ENCODE measurements at places on chromosomes 5 and 9. TPM values are rescaled to one million over a fixed set of nuclear protein-coding genes. Genes with fewer than 3 reads are reported as not detected.

GRCh38 chr9:75985515-75985914 is 95.0 kb downstream of the PCSK5 start:
- DNase-seq: no peak

GRCh38 chr5:37738057-37738691 is 101.7 kb downstream of the GDNF start:
- no peak for DNase-seq

GRCh38 chr5:100690036-100690560 is 154.9 kb downstream of the FAM174A start:
- no peak for DNase-seq

Gene SLC36A2
- polyA plus RNA-seq: 21.0 TPM

Gene ABCA1
- 12.8 TPM for polyA plus RNA-seq

GRCh38 chr5:137148159-137148558 is 351.0 kb downstream of the SPOCK1 start:
- DNase-seq: no peak

- no peak for DNase-seq
These were observed 64.7 kb downstream of the GDA start for GRCh38 chr9:72213906-72214305.

GRCh38 chr9:1028501-1029190 is 21.5 kb upstream of the DMRT2 start:
- DNase-seq: no peak

GRCh38 chr5:14948383-14948782 is 76.8 kb upstream of the ANKH start:
- DNase-seq: no peak

- no peak for DNase-seq
These were observed 53.2 kb downstream of the FNBP1 start for GRCh38 chr9:129989740-129990139.

DNA sequence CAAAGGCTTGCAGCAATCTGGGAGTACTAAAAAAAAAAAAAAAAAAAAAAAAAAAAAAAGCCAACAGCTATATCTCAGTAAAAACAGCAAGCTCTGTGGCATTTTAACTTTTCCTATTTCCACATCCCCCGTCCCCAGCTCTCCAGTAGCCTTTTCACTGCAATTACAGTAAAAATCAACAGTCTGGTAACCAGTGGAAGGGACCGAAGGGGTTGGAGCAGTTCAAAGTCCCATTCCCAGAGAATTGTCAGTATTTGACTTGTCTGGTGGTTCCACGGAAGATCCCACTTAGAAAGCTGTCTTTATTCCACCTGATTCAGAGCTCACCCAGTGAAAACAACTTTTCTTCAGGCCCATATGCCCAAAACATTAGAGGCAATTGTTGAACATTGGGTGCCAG is 71.8 kb upstream of the ZBTB43 start:
- no peak for DNase-seq

GRCh38 chr9:71472400-71472799 is 295.9 kb downstream of the CEMIP2 start:
- DNase-seq: no peak

Gene RORB
- 0.20 TPM for polyA plus RNA-seq

- no peak for DNase-seq
These were observed 7.5 kb downstream of the FAXDC2 start for GRCh38 chr5:154842689-154843530.

Gene MGAT1
- polyA plus RNA-seq: 67.5 TPM

DNA sequence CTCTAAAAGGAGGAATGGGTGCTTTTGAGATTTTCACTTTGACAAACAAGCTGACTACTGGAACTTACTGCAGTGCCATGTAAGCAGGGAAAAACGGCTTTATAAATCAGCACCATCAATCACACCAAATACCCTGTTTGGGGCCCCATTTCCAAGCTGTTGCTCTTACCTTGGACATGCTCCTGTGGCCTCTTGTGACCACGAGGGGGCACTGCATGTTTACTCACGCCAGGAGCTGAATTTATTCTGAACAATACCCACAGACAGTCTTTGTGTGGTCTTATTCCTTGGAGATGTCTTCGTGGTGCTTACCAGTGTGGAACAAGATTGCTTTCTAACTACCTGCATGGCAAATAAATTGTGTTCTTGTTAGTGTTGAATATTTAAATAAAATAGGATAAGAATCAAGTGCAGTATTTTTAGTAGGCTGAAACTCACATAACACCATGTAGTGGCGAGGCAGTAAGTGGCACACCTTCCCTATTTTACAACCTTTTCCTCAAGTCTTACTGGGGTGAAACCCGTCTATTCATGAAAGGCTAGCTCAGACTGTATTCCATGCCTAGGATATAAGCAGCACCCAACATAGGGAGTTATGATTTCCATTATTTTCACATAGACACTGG is 155.5 kb upstream of the NMUR2 start:
- peak; percentile 53 for DNase-seq

GRCh38 chr9:27628311-27628710 is 55.0 kb upstream of the C9orf72 start:
- DNase-seq: no peak

Gene FOXE1
- not detected for polyA plus RNA-seq

Gene FGFR4
- polyA plus RNA-seq: 66.8 TPM

DNA sequence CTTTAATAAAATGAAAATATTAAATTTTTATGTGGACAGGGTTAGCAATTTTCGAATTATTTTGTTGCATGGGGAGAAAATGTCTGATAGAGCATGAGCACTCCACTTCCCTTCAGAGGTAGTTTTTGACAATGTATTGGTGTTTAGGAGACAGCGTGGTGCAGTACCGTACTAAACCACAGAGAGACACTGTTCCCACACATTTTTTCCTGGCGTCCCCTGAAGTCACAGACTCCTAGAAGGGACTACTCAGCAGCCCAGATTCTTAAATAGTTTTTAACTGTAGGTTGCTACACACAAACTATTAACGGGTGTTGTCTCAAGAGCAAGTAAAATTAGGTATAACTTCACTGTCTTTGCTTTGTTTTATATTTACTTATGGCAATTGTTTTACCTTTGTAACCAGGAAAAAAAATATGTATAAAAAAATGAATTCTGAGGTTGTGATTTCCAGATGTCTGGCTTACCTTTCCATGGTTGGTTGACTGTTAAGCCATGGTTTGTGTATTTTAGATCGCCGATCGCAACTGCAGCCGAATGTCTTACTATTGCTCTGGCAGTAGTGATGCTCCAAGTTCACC is 171.2 kb downstream of the DOCK8 start:
- DNase-seq: peak; percentile 73

Gene NDOR1
- polyA plus RNA-seq: 12.2 TPM

Gene LCN12
- polyA plus RNA-seq: 20.2 TPM

- DNase-seq: no peak
These were observed 17.3 kb downstream of the MAMDC2 start for GRCh38 chr9:70060883-70061507.

Gene OCLN
- polyA plus RNA-seq: 49.7 TPM

DNA sequence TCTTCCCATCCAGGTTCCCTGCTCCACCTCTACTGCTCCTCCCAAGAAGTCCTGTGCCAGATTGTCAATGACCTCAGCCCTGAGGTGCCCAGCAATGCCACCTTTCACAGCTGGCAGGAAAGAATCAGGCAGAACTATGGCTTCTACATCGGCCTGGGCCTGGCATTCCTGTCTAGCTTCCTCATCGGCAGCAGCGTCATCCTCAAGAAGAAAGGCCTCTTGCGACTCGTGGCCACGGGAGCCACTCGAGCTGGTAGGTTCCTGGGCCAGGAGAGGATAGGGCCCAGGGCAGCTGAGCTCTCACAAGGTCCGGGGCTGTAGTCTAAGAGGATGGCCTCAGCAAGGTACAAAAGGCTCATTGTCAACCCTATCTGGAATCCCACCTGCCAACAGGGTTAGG is 3.1 kb downstream of the NIPAL4 start:
- no peak for DNase-seq

Gene FYB1
- 4.7 TPM for polyA plus RNA-seq

GRCh38 chr5:53871050-53871449 is 310.6 kb downstream of the NDUFS4 start:
- DNase-seq: no peak

GRCh38 chr9:26947736-26948135 is 694 bp upstream of the PLAA start:
- DNase-seq: no peak

Gene PCSK1
- polyA plus RNA-seq: 0.38 TPM

DNA sequence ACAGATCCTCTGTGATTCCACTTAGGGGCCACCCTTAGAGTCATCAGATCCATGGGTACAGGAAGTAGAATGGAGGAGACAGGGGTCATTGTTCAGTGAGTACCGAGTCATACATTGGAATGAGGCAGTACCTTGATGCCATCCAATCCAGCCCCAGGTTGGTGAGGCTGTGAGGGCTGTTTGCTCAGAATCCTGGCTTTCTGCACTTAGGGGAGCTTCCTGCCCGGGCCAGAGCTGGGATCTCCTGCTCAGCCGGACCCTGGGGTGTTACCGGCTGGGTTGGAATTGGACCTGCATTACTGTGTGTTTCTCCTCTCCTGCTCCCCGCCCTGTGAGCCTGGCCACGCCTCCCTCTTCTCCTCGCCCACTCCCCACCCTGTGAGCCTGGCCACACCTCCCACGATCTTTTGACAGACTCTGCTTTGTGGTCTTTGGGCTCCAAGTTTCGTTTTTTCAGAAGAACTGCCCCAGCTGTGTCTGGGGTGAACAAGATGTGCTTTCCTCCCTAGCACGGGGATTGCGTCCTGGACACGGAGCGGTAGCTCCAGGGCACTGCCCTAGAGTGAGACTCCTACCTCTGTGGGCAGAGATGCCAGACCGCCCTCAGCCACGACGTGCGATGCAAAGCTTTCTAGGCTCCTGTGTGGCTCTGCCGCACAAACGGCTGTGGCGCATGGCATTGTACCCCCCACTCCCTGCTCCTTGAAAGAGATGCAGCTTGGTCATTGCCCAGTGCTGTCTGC is 15.4 kb downstream of the TRAF2 start:
- DNase-seq: no peak

- DNase-seq: peak; percentile 31
These were observed 79.6 kb downstream of the TLE4 start for GRCh38 chr9:79651251-79651795.

Gene PLAC8L1
- 2.4 TPM for polyA plus RNA-seq

GRCh38 chr5:21919414-21920022 is 933.6 kb downstream of the CDH12 start:
- DNase-seq: peak; percentile 38

- DNase-seq: no peak
These were observed 97.2 kb downstream of the RALGPS1 start for GRCh38 chr9:127011772-127012171.

DNA sequence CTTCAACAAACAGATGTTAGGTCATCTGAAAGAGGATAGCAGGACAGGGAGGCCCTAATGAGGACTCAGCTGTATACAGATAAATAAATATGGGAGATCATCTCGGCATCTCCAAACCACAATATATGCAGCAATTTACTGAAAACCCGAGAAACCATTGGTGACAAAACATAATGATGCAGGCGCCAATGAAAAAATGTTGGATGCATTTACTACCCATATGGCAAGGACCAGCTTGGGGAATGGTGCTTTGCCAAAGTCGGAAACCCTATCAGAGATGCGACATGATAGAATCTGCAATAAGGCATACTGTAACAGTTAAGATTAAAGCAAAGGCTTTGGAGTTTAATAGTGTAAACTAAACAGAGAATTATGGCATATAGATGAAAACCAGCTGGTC is 92.0 kb downstream of the SNCAIP start:
- DNase-seq: no peak

Gene TMEM245
- polyA plus RNA-seq: 77.1 TPM

Gene RNF180
- polyA plus RNA-seq: 12.5 TPM

DNA sequence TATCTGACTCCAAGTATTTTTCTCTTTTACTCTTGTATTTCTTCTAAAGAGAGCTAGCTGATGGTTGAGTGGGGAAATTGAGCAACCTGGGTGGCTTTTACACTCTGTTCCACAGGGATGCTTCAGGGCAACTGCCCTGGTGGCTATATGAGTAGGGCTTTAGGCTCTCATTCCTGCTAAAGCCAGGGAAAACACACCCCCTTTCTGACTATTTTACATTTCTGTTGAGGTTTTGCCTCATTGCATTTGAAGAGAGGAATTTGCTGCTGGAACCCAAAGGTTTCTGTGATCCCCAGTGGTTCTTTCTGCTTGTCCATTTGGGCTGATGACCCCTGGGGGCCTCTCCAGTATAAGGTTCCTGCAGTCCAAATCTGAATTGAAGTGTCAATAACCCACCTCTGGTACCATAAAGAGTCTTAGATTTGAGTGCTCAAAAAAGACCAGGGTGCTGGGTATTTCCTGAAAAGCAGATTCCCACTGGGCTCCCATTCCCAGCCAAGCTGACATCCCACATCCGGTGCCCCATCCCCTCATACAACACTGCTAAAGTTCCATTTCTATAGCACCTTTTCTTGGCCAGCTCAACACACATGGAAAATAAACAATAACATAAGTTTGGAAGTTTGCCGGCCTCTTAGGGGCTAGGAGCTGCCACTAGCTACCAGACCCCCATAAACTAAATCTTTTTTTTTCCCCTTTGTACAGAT is 59.5 kb downstream of the PAPPA start:
- DNase-seq: no peak

Gene LRRC14B
- not detected for polyA plus RNA-seq

- no peak for DNase-seq
These were observed 497.0 kb upstream of the GRAMD2B start for GRCh38 chr5:125926172-125926571.

Gene FOXD4
- polyA plus RNA-seq: 0.62 TPM

Gene SV2C
- 0.08 TPM for polyA plus RNA-seq

Gene PCDHGB2
- polyA plus RNA-seq: 4.0 TPM

- DNase-seq: no peak
These were observed 40.9 kb upstream of the TNC start for GRCh38 chr9:115158661-115159481.

Gene TRIM41
- 35.4 TPM for polyA plus RNA-seq

DNA sequence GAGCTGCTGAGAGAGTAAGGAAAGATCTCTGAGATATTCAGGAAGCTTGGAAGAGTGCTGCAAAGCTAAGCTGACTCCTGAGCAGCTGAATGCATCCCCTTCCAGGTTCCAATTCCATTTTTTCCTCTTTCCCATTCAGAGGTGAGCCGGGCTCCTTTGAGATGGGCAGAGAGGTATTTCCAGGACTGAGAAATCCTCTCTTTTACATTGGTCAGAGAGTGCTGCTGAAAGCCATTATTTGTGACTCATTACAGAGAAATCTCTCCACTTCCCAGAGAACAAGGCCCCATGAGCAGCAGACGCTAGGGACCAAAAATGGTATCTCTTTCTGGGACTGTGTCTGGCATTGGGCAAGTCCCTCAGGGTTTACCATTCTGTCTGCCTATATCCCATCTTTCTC is 3.7 kb downstream of the MCTP1 start:
- no peak for DNase-seq

Gene GAS1
- polyA plus RNA-seq: 55.3 TPM

Gene FBXW11
- 58.1 TPM for polyA plus RNA-seq

DNA sequence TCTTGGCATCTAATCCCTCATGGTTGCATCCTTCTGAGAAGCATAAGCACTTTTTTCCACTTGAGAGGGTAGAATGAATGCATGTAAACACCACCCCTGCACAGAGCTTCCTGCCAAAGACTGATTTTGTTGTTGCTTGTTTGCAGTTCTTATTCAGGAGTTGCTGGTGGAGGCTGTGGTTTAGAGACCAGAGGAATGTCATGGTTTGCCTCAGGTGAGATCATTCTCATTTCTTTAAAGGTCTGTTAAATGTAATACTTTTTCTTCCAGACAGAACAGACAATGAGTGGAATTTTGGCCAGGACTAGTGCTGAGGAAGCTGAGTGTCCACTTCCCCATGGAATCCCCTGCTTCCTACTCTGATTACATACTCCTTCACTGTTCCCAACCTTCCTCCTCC is 3.2 kb upstream of the TNC start:
- DNase-seq: no peak

Gene FAT2
- 9.4 TPM for polyA plus RNA-seq

- DNase-seq: no peak
These were observed 72.8 kb downstream of the PRRT1B start for GRCh38 chr9:131618071-131618479.
